Stimulated activated CD8-positive, alpha-beta memory T cell treated with anti-CD3 and anti-CD28 coated beads, Interleukin-4, amount 100 ng/mL, for 1 hour (primary cell): ENCODE measurements at places on chromosomes 1 and 21.

GRCh38 chr1:118118469-118118868, 66.6 kb downstream of the SPAG17 start:
- DNase-seq = no peak

DNA sequence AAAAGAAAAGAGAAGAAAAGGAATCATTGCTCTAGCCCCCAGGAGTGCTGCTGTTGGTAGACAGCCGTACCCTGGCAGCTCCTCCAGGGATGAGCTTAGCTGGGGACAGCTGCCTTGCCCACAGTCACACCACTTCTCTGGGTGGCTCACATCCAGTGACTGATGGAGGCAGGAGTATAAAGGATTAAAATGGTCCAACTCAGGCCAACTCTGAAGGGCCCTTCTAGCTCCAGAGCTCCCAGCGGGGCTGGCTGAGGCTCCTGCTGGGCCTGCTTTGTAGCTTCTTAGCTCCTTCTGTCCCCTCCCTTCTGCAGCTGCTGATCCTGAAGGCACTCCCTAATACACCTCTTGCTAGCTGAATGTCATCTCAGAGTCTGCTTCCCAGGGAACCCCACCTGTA, 4.4 kb downstream of the CITED4 start:
- no peak for DNase-seq

- no peak for DNase-seq
Measured at GRCh38 chr1:99731384-99731783, 35.1 kb downstream of the FRRS1 start.

DNA sequence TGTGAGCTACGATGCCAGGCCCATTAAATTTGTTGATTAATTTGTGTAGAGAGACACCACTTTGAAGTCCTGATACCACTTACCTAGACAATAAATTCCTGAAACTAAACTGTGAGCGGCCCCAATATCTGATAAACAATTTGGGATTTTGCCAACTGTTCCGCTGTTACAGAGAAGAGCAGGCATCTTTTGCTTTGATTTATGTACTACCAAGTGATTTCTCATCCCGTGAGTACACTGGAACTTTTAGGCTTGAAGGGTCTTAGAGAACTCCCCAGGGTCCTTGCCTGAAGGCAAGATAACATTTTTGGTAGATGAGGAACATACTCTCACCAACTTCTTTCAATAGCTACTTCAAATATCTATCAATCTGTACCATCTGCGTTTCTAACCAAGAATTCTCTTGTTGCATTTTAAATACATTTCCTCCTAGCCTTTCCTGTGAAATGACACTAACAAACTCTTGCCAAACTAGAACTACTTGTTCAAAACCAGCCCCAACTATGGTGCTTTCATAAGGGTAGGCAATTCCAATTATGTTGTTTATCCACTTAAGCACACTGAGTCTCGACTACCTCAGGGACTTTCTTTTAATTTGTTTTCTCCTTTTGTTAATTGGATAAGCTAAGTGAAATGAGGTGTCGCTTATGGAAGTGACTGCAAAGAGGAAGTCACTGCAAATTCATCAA, 23.2 kb upstream of the SLC30A1 start:
- no peak for DNase-seq

DNA sequence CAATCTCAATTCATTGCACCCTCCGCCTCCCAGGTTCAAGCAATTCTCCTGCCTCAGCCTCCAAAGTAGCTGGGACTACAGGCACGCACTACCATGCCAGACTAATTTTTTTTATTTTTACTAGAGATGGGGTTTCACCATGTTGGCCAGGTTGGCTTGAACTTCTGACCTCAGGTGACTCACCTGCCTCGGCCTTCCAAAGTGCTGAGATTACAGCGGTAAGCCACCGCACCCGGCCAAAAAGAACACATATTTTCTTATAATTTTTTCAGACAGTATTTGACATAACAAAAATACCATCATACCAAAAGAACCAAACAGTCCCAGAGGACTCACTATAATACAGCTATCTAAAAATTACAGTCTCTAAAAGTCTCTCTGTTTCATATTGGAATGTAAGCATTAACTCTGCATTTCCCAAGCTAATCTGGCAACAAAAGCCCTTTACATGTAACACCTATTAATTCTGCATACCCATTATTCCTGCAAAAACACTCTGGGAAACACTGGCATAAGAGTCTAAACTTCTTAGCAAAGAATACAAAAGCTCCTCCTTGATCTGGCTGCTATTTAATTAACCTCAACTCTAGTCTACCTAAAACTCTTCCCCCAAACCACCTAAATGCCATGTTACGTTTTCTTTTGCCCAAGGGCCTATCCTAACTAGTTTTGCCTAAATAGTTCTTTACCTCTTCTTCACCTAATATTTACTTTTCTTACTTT, 26.9 kb downstream of the WDR26 start:
- DNase-seq = no peak
